Type B pancreatic cell (in vitro differentiated cells): ENCODE measurements at places on chromosomes 3 and 15.

GRCh38 chr3:54859184-54859583 lies 68.7 kb downstream of the LRTM1 start:
- DNase-seq, result no peak

GRCh38 chr3:143183665-143183964 lies 64.0 kb downstream of the CHST2 start:
- DNase-seq, result no peak

DNA sequence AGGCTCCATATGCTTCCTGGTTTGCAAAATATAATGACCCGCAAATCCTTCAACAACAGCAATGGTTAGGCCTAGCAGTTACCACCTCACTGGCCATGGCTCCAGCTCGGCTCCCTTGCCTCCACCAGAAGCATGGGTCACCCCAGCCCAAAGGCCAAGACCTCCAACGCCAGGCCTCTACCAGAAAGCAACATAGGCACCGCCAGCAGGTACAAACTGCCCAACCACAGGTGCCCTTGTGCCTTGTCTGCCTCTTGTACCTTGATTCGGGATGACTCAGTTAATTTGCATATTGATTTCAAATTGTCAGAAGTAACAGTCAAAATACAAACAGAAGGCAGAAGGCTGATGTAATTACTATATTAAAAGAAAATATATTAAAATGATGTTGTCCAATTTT lies 124.7 kb downstream of the IL5RA start:
- DNase-seq, result no peak

- no peak for DNase-seq
Observed at GRCh38 chr15:98142572-98142971, 182.1 kb downstream of the ARRDC4 start.

DNA sequence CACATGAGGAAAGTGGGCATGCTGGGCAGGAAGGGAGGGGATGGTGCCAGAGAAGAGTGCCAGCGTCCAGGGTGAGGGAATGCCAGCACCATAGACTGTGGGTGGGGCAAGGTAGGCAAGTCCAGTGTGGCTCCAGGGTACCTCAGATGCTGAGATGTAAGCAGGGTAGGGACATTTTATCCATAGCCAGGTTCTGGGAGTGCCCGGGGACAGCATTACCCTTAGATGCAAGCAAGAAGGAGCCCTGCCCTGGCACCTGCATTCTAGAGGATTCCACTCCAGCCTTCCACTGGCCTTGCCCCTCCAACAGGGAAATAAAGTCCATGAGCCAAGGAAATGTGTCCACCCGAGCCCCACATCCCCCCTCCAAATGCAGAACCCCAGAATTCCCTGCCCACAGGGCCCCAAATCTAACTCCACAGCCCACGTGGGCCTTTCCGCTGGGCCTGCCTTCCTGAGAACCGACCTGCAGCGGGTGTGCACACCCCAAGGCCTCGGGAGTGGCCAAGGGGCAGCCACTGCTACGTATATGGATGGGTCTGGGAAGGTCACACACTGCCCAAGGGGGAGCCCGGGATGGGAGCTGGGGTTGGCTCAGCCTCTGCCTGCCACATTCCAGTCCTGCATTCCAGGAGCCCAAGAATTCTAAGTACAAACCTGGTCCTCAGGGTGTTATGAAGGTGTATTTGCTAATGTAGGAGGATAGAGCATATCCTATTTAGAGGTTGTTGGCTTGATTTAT lies 20.3 kb upstream of the CYP11A1 start:
- DNase-seq, result no peak

DNA sequence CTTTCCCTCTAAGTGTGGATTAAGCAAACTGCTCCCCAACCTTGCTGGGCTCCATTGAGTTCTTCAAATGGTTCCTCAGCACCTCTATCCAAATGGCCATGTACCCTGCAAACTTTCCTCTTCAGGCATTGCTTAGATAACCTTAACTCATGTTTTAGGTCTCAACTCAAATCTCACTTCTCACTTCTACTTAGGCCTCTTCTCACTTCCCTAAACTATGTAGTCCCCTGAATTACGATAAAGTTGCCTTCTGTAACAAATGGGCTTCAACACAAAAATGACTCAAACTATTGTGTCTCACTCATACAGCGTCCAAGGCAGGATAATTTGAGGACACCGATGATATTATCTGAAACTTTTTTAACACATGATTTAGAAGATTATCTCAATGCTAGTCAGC lies 62.4 kb upstream of the STAC start:
- no peak for DNase-seq

DNA sequence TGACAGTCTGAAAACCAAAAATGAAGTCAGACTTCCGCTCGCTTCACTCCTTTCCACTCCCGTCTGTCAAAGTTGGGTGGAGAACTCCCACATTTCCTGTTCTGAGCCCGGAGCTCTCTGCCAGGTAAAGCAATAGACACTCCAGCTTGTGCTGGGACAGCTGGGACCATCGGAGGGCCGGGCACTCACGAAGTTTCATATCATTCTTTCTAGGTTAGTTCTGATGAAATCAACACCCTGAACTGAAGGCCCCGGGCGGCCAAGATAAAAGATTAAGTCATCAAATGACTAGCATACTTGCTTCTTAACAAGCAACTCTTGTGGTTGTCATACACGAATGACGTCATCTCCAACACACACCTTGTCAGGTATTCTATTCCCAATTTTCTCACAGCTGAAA lies 42.1 kb downstream of the MAGI1 start:
- DNase-seq, result no peak

- DNase-seq, result no peak
Observed at GRCh38 chr3:168859143-168859542, 763.4 kb upstream of the GOLIM4 start.
